Right ventricle myocardium inferior (tissue), 1 donor: ENCODE measurements at places on chromosomes 7 and 10.

GRCh38 chr10:9068003-9068402 is 1013.5 kb downstream of the GATA3 start:
- no peak for DNase-seq

DNA sequence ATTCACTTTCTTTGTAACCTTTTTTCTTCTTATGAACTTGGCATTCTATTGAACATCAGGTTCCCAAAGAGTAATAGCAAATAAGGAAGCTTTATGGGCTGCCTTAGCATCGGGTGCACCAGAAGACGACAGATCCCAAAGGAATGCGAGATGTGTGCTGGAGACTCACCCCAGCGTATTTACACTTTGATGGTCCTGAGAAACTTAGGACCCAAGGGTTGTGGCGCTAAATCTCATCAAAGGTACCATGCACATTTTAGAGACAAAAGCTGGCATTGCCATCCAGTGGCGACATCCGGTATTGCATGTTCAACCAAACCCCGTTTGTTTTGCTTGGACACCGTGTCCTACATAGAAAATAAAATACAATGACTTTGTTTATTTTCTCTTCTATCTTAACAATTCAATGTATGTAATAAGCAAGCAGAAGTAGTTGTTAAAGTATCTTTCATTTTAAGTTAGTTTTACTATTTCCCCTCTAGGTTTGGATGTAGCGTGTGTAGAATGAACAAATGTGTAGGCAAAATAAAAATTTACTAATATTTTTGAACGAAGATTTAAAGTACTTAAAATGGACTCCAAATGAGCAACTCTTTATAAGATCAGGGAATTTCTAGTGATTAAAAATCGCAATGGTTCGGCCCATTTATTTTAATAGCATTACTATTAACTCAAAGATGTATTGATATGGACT is 1154.8 kb downstream of the GATA3 start:
- no peak for DNase-seq

DNA sequence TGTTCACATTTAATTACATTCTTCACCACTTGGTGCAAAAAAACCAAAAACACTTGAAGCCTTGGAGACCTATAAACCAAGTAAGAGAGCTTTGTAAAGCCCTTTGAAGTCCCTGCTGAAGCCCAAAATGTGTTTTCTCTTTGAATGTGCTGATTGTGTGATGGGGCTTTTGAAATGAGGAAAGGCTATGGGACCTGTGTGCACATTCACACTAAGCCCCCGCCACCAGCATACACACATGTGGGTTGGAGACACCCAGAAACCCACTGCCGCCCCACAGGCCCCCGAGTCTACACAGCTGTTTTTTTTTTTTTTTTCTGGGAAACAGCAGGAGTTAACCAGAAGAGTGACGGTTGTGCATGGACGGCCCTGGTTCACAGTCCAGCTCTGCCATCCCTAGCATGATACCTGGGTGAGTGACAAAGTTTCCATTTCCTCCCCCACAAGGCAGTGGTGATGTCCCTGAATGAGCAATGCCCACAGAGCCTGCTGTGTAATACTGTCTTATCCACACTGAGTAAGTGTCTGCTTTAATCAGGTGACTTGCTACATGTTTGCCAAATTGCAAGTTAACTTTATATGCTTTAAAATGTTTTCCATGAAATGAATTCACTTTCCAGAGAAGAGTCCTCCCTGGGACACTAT is 154.6 kb upstream of the GDF10 start:
- DNase-seq, result no peak

- no peak for DNase-seq
Observed at GRCh38 chr7:10106609-10107008, 867.1 kb upstream of the PHF14 start.

DNA sequence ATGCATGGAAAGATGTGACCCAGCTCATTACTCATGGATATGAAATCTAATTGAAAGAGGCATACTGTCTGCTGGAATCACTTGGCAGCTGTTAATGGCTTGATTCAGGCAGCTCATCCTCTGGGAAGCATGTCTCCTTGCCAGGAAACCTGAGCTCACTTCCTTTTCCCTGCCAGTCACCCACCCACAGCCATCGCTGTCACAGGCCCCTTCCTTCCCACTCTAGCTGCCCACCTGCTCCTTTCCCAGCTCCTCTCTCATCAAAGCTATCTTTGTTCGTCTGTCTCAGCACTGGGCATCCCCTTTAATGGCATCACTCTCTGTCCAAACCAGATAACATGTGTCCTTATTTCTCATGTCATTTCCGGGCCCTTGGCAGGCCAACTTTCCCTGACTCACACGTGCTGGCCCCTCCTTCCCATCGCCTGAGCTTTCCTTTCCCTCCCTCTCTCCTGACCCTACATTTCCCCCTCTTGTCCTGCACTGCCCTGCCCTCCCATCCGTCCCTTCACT is 721.9 kb downstream of the TNS3 start:
- no peak for DNase-seq

GRCh38 chr7:159105832-159106811 is 38.5 kb downstream of the VIPR2 start:
- DNase-seq, result no peak

DNA sequence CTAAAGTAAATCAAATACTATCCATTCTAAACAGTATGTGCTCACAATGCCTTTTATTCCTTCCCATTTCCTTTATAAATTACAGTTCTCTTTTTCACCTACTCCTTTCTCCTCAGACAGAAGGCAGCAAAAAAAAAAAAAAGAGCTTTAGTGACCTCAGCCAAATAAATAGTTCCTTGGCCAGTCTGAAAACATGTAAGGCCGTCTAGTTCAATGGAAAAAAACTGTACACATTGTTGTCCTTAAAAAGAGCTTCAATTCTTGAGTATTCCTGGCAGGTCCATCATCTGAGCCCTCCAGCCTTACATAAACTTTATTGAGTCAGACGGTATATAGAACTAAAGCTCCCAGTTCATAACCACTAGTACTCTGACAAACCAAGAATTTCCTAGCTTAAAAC is 185.4 kb downstream of the CACNA2D1 start:
- no peak for DNase-seq

GRCh38 chr7:50914460-50914859 is 131.8 kb upstream of the GRB10 start:
- DNase-seq, result no peak

GRCh38 chr7:156378806-156379205 is 261.8 kb upstream of the RNF32 start:
- DNase-seq, result no peak

DNA sequence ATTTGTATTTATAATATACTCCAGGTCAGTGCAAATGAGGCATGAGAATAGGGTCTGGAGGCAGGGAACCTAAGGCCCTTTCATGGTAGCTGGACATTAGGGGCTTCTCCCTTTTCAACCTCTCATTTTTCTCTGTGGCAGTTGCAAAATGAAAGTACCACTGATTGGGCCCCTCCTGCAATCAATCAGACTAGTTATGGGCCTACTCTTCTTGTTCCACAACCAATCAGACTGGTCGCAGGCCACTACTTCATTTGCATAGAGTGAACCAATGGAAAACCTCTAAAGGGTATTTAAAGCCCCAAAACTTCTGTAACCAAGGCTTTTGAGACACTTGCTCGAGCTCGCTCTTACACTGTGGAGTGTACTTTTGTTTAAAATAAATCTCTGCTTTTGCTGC is 10.0 kb upstream of the PRPS1L1 start:
- no peak for DNase-seq

- DNase-seq, result peak; percentile 64
Observed at GRCh38 chr7:120272701-120273475, at the start of gene KCND2. Gene KCND2, plus strand, starts transcription at chr7:120273175.

- no peak for DNase-seq
Observed at GRCh38 chr10:10798864-10799192, 218.8 kb upstream of the CELF2 start.

DNA sequence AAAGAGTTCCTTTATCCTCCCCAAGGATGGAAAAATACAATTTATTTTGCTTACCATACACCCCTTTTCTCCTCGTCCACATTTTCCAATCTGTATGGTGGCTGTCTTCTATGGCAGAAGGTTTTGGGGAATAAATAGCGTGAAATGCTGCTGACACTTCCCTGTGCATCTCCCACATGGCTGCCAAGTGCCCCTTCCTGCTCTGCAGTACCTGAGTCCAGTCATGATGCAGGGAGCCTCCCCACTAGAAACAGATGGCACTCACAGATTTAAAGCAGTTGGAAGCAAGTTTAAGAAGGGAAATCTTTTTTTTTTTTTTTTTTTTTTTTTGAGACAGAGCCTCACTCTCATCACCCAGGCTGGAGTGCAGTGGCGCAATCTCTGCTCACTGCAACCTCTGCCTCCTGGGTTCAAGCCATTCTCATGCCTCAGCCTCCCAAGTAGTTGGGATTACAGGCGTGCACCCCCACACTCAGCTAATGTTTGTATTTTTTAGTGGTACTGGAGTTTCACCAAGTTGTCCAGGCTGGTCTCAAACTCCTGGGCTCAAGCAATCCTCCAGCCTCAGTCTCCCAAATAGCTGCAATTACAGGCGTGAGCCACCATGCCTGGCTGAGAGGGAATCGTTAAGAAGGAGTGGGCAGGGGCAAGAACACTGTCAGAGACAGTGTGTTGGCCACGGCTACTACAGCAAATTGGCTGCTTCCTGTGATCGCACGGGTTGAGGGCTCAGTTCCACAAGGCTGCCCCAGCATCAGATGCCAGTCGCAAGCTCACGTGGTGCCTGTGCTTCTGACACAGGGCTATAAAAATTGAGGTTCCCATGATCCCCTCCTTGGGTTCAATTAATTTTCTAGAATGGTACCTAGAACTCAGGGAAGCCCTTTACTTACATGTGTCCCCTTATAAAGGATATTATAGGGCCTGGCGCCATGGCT is 5.3 kb upstream of the PILRA start:
- peak; percentile 53 for DNase-seq

DNA sequence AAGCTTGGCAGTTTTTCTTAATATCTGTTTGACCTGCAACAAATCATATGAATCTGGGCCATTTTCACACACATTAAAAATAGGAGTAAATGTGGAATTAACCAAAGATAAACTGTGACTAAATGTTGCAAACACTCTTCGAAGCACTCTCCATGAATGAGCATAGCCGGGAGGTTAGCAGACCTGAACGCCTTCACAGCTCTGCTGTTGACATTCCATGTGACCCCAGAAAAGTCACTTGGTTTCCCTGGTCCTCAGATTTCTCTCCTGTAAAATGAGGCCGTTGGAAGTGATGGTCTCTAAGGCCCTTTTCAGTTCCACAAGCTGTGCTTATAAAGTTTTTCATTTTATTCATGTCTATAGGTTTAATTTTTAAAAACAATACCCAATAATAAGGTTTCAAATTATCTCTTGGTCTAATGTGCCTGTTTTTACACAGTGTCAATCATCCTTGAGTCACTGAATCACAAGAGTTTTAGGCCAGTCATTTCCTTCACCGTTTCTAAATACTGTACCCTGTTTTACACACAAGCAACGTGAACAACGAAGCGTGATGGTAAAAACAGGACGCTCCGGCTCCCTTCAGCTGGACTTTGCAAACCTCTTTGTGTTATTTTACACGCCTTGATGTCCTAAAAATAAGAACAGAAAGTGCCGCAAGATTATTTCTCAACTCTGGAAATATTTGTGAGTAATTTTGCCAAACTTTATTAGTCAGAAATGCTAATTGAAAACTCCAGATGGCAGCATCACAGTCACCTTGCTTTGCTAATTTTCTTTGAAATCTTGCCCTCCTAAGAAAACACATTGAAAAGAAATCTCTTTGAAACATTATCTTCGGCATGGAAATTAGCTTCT is 38.6 kb upstream of the MET start:
- DNase-seq, result no peak

DNA sequence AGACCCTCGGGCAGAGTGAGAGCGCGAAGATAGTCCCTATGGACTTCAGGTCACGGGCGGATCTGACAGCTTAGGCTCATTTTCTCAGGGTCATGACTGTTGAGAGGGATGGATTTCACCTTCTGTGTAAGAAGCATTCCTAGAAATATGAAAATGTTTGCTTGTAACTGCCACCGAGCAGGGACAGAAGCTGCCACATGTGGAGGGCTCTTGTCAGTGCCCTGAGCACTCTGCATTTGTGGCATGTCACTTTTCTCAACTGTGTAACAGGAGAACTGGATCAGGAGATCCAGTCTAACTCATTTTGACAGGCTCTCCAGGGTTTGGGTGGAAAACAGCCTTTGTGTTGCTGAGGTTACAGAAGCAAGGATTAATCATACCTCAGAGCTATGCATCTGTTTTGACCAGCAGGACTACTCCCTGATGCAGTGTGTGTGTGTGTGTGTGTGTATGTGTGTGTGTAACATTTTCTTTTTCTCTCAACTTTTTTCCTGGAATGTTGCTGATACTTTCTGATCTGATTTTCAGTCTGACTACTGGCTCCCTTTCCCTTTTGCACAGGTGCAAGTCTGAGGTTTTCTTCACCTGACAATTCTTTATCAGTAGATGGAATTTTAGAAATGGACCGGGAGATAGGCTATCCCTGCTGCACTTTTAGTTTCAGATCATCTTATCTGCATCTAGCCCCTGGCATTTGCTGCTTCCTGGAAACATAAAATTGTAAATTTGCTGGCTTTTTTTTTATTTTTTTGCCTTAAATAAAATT is 183.3 kb downstream of the STK31 start:
- no peak for DNase-seq

DNA sequence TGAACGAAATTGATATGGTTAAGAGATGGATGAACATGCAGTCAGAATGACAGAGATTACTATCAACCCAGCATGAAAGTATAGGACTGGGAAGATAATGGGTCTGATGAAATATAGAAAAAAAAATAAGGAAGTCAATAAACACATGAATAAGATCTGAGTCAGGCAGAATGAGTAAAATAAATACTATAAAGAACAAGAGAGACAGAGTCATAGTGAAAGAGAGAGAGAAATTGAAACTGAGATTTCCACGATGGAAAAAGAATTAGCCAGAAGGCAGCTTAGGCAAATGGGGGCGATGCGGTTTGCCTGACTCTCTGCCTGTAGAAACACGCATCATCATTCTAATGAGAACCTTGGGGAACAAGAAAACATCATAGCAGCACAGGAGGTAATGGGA is 26.6 kb downstream of the SEMA3D start:
- DNase-seq, result no peak

- no peak for DNase-seq
Observed at GRCh38 chr7:127824682-127825081, 172.7 kb downstream of the SND1 start.

DNA sequence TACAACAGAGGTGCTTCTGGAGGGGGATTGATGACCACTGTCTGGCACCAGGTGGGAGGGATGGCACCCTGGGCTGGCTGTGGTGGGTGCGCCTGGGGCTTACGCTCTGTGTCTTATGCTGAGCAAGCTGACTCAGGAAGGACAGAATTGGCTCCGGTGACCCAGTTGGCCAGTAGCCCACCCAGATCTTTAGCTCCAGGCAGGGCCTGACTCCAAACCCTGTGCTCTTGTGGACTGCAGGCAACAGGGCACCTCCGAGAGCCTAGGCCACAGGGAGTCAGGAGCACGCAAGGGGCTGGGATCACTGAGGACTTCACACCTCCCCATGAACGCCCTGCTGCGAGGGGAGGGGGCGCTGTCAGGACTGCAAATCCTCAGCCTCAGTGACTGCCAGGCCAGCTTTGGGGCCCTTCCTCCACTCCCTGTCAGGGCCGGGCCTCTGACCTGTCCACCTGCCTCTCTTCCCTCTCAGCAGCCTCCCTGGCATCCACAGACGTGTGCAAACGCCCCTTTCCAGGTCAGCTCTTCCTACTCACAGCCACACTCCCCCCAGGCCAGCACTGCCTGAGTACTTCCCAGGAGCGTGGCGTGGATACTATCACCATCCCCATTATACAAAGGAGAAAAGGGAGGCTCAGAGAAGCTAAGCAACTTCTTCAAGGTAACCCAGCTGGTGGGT is 118.7 kb downstream of the SLIT1 start:
- DNase-seq, result no peak
